ENCODE measurements at places on chromosomes 16 and 17. TPM values are rescaled to one million over a fixed set of nuclear protein-coding genes. Genes with fewer than 3 reads are reported as not detected.
A peak's percentile ranks its signal among the peaks of the same experiment; 100 is the strongest.

GRCh38 chr16:55179852-55180585 is 144.0 kb upstream of the IRX6 start:
- H3K27me3 ChIP-seq: no peaks in the 10 kb centered on the region
- H3K4me3 ChIP-seq: no peak overlapping the region
- no peaks in the 10 kb centered on the region for H3K4me1 ChIP-seq

- no peaks in the 10 kb centered on the region for H3K27me3 ChIP-seq
- DNase-seq: no peak
- no peaks in the 10 kb centered on the region for H3K4me1 ChIP-seq
- H3K27ac ChIP-seq: no peak overlapping the region
- no peak overlapping the region for H3K4me3 ChIP-seq
Observed at GRCh38 chr16:79415983-79416640, 184.4 kb downstream of the MAF start.

The DNAAF1 gene
- total RNA-seq: 0.28 TPM

The CCDC182 gene
- total RNA-seq: not detected

DNA sequence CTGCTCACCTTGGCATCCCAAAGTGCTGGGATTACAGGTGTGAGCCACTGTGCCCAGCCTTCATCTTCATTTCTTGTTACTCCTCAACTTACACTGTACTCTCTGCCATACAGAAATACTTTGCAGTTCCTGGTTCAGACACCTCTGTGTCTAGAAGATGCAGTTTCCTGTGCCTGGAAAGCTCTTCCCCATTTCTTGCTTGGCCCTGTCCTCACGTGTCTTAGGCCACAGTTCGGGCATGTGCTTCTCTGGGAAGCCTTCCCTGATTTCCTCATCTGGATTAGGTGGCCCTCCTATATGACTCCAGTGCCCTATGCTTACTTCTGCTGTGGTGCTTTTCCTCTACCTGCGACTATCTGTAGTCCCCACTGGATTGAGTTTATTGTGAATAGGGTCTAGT is 26.5 kb upstream of the CDR2 start:
- no peaks in the 10 kb centered on the region for H3K36me3 ChIP-seq
- H3K27ac ChIP-seq: no peak overlapping the region
- DNase-seq: no peak
- H3K4me3 ChIP-seq: no peak overlapping the region
- no peaks in the 10 kb centered on the region for H3K4me1 ChIP-seq

DNA sequence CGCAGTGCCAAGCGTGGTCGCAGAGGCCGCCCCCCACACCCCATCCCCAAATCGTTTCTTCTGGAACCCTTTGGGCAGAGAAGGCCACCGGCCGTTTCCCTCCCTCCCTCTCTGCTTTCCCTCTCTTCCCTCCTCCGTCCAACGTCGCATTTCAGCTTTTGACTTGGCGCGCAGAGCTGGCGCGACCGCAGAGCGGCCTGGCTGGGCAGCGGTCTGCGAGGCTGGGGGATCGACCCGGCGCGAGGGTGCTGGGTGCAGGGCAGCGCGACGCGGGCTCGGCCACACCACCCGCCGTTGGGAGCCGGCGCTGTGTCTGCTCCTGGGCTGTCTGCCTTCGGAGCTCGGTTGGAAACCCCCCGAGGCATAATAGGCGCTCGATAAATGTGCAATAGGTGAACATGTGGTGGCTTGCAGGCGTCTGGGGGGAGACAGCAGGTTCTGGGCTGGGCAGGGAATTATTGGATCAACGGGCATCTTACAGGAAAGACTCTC is 2.8 kb upstream of the NTN3 start:
- peak overlapping the region; percentile 30 for H3K4me3 ChIP-seq
- no peak for DNase-seq

The FBXW10 gene
- not detected for total RNA-seq

The LPO gene
- not detected for total RNA-seq

- no peak overlapping the region for H3K4me3 ChIP-seq
- no peaks in the 10 kb centered on the region for H3K4me1 ChIP-seq
- no peaks in the 10 kb centered on the region for H3K27me3 ChIP-seq
- no peaks in the 10 kb centered on the region for H3K36me3 ChIP-seq
Observed at GRCh38 chr16:58348986-58349385, 43.3 kb upstream of the GINS3 start.

DNA sequence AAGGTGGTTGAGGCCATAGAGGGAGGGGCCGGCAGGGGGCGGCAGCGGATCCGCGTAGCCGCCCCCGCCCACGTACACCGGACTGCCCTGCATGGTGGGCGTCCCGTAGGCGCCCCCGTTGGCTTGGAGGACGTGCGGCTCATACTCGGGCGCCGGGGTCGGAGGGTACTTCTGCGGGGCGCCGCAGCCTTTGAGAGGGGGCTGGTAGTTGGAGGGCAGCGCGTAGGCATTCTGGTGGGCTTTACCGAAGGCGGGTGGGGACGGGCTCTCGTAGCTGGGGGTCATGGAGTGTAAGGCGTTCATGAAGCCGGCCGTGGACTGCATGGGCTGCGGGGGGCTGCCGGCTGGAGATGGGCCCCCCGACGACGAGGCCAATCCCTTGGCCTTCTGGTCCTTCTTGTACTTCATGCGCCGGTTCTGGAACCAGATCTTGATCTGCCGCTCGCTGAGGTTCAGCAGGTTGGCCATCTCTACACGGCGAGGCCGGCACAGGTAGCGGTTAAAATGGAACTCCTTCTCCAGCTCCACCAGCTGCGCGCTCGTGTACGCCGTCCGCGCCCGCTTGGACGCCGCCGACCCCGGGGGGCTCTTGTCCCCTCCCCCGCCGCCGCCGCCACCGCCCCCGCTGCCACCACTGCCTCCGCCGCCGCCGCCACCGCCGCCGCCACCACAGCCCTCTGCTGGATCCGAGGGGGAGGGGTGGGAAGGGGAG is 5.7 kb upstream of the HOXB2 start:
- H3K4me1 ChIP-seq: no peaks in the 10 kb centered on the region
- H3K27me3 ChIP-seq: no peaks in the 10 kb centered on the region
- H3K27ac ChIP-seq: no peak overlapping the region
- no peaks in the 10 kb centered on the region for H3K36me3 ChIP-seq

- H3K27me3 ChIP-seq: no peaks in the 10 kb centered on the region
- no peaks in the 10 kb centered on the region for H3K4me1 ChIP-seq
- peak within 1 kb of the TSS; percentile 55 for H3K4me3 ChIP-seq
- H3K27ac ChIP-seq: peak within 1 kb of the TSS; percentile 76
Observed at GRCh38 chr17:35432176-35433074, at the start of gene SLFN12. Gene SLFN12 (minus strand): TSS chr17:35432500. CDS start chr17:35423028, 9,472 bp downstream.

GRCh38 chr16:4081047-4081446 is 35.2 kb downstream of the ADCY9 start:
- no peaks in the 10 kb centered on the region for H3K36me3 ChIP-seq
- H3K4me1 ChIP-seq: no peaks in the 10 kb centered on the region
- no peaks in the 10 kb centered on the region for H3K27me3 ChIP-seq
- DNase-seq: no peak

- H3K27me3 ChIP-seq: no peaks in the 10 kb centered on the region
- no peak for DNase-seq
- no peak overlapping the region for H3K27ac ChIP-seq
- no peak overlapping the region for H3K4me3 ChIP-seq
- H3K36me3 ChIP-seq: peaks cover 23% of the 10 kb centered on the region
Observed at GRCh38 chr16:29839822-29840221, 19.6 kb downstream of the MVP start.

DNA sequence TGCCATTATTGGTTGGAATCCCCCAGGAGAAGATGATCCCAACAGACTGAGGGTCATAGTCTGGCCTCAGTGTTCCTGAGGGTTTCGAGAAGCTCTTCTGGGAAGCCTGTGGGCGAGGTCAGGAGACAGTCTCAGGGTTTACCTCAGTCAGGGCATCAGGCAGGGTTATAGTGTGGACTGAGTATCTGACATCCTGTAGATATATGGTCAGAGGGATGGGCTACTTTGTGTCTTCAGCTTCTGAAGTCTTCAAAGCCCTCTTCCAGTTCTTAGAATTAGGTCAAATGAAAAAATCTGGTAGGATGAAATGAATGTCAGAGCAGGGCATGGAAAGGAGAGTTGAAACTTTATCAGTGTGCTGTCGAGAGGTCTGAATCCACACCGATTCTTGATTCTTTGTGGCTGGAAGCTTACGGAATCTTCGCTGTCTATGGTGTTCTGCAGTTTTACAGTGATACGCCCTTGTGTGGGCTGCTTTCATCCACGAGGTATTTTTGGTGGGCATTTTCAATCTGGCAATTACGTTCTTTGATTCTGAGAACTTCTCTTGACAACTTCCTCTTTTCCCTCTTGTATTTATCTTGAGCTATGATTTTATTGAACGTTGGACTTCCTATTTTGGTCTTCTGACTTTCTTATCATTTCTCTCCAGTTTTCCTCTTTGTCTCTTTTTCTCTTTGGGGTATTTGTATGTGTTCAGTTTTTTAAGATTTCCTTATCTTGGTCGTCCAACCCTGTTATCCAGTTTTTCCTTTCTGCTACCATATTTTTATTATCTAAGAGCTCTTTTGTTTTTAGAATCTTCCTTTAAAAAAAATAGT is 30.4 kb downstream of the BPTF start:
- DNase-seq: no peak
- no peaks in the 10 kb centered on the region for H3K36me3 ChIP-seq
- H3K27ac ChIP-seq: no peak overlapping the region
- H3K4me1 ChIP-seq: peaks cover 19% of the 10 kb centered on the region
- no peak overlapping the region for H3K4me3 ChIP-seq
